ENCODE measurements at places on chromosomes 11 and 22.

- no peak for DNase-seq
Observed at GRCh38 chr11:74710281-74710938, 20.8 kb downstream of the CHRDL2 start.

- no peak for DNase-seq
Observed at GRCh38 chr11:111312076-111312475, 13.7 kb downstream of the POU2AF3 start.

DNA sequence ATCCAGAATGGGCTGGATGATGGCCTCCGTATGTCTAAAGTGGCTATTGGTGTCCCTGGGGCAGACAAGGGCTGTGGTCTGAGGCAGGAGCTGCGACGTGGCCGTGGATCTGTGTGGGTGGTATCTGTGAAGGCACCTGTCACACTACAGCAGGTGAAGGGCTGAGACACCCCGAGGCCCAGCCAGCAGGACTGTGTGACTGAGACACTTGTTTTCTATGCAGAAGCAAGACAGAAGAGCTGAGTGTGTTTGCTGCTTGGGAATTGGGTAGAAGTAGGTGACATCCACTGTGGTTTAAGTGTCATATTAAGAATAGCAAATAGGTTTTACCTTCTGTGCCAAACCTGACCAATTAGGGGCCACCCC, 35.0 kb downstream of the AMPD3 start:
- no peak for DNase-seq

- peak; percentile 95 for DNase-seq
Observed at GRCh38 chr22:38016182-38017151, 32.1 kb upstream of the SOX10 start.

DNA sequence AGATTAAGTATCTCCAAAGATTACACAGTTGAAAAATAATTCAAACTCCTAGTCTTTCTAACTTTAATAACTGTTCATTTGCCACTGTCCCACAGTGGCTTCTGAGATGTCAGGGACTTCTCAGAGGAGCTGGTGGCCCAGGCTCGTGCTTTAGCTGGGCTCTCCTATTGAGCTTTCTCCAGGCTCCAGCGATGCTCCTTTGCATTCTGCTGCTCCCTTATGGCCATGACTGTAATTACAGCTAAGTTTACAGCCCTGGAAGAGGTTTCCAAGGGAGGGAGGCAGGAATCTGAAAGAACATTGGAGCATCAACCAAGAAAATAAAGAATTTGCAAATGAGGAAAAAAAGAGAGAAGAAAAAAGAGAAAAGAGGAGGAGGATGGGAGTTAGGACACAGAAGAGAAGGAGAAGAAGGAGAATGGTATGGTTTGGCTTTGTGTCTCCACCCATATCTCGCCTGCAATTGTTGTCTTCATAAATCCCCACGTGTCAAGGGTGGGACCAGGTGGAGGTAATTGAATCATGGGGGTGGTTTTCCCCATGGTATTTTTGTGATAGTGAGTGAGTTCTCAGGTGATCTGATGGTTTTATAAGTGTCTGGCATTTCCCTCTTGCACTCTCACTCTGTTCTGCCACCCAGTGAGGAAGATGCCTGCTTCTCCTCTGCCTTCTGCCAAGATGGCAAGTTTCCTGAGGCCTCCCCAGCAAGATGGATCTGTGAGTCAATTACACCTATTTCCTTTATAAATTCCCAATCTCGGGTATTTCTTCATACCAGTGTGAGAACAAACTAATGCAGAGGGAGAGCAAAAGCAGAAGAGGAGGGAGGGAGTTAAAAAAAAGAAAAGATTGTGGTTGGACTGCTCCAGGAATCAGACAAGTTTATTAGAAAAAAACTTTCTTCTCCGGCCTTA, 857.0 kb downstream of the KCNA4 start:
- DNase-seq = peak; percentile 11

DNA sequence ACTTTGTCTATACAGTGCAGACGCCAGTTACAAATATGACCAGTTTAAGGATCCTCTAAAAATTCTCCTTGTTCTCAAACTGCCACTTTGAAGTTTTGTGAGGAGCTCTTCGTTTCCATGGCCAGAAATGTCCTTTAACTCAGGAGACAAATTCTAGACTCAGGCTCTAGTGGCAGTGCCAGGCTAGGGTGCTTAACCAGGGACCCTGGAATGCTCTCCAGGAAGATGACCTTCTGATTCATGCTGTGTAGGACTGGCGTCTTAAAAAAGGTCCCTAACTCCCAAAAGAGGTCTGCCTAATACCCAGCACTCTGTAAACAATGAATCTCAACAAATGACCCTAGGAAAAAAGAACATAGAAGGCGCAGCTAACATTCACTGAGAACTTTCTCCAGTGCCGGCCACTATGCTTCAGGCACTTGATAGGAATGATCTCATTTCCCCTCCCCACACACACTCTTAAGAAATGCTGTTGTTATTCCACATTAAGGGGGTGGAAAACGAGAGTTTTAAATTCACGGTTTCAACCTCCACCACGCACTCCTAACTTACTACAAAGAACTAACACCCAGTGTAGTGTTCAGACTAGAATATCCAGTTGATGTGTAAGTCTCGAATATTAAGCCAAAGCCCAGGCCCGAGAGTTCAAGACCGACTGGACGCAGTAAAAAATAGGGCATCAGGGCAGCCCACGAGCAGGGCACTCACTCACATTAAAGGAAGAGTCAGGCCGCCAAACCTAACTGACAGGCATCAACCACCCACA, 747 bp downstream of the NXF1 start:
- DNase-seq = peak; percentile 13

GRCh38 chr11:124950601-124951330, 3.2 kb upstream of the CCDC15 start:
- DNase-seq = no peak

- no peak for DNase-seq
Observed at GRCh38 chr11:93468290-93468689, 74.9 kb downstream of the SMCO4 start.

DNA sequence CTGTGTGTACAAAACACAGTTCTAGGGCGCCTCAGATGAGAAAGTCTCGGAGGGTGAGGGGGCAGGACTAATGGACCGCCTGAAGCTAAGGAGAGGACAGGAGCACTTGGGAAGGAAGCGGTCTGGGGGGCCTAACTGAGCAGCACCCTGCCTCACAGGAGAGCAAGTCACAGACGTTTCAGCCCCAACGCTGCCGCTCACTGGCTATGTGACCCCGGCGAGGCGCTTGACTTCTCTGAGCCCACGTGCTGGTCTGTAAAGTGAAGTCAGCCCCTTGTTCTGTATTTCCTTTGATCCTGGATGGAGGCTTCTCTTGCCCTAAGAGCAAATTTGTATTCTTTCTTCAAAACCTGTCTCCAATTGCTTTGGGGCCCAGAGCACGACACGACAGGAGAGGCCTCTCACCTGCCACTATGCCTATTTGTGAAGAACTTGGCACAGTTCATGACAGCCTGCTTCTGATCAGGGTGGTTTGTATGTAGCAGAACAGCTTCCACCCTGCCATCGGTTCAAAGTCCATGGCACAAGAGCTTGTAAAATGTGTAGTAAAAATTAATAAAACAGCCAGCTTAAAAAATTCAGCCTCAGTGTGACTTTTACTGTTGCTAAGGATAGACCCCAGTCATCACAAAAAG, 59.1 kb downstream of the WNT11 start:
- DNase-seq = no peak

DNA sequence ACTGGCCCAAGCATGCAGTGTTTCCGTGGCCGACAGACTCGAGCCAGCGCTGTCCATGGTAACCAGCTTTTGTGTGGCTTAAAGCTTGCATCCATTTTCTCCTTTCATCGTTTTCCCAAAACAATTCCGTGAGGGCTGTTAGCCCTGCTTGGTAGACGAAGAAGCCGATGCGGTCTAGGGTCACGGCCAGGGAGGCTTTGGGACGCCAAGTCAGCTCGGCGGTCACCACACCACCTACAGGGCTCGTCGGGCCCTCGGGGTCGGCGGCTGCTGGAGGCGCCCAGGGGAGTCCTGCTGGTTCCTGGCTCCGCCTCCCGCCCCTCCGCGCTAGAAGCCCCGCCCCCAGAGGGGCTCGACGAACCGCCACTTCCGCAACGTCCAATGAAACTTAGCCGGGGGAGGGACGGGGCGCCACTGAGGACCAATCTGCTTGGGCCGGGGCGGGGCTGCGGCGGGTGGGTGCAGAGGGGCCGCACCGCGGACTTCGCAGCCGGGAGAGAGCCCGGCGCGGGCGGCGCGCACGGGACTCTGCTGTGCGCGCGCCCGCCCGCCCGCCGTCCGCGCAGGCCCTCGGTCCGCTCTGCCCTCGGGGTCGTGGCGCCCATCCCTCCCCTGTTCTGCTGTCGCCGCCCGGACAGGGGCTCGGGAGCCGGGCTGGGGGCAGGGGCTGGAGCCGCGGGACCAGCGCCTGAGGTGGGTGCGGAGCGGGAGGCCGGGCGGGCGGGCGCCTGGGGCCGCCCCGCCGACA, at the start of gene TIGD3:
Gene TIGD3, plus strand, starts transcription at position 487 of the 748 bp plus-strand sequence. CDS start 1,058 bp downstream, outside the sequence.
- DNase-seq = peak; percentile 97

- no peak for DNase-seq
Observed at GRCh38 chr11:14190992-14191778, 167.8 kb downstream of the RRAS2 start.

GRCh38 chr11:12086271-12087074, 23.9 kb upstream of the MICAL2 start:
- DNase-seq = no peak

DNA sequence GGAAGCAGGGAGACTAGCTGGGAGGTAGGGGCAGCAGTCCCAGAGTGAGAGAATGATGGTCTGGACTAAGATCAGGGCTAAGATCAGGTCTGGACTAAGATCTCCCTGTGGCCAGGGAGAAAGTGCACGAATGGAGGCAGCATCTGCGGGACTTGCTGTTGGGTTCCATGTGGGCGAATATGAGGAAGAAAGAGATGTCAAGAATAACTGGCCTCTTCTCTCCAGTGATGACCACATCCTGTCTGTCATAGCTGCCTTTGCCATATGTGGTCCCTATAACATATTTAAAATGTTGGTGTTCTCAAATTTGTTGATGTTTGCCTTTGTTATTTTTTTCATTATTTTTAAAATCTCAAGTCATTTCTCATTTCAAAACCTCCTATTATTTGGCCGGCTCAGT, 27.4 kb upstream of the CXCR5 start:
- no peak for DNase-seq

DNA sequence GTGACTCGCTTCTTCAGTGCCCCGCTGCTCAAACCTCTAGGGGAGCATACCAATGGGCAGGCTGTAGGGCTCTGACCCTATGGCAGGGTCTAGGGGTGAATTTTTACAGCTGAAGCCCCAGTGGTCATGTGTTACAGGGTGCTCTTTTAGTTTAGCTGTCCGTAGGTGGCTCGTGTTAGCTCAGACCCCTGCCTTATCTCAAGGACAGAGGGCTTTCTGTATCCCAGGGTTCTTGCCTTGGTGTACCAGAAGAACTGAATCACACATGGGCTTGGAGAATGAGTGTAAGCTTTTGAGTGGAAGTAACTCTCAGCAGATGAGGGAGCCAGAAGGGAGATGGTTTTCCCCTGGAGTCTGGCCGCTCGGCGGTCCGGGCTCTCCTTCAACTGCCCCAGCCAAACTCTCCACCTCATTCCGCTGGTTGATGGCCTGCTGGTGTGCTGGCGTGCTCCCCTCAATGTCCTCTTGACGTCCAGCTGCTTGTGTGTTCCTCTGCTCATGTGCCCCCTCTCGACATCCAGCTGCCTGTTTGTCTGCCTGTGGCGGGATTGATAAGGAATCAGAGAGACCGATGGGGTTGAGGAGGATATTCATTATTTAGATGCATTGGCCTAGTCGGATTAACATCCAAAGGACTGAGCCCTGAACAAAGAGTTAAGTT, 37.5 kb downstream of the BIRC2 start:
- no peak for DNase-seq

DNA sequence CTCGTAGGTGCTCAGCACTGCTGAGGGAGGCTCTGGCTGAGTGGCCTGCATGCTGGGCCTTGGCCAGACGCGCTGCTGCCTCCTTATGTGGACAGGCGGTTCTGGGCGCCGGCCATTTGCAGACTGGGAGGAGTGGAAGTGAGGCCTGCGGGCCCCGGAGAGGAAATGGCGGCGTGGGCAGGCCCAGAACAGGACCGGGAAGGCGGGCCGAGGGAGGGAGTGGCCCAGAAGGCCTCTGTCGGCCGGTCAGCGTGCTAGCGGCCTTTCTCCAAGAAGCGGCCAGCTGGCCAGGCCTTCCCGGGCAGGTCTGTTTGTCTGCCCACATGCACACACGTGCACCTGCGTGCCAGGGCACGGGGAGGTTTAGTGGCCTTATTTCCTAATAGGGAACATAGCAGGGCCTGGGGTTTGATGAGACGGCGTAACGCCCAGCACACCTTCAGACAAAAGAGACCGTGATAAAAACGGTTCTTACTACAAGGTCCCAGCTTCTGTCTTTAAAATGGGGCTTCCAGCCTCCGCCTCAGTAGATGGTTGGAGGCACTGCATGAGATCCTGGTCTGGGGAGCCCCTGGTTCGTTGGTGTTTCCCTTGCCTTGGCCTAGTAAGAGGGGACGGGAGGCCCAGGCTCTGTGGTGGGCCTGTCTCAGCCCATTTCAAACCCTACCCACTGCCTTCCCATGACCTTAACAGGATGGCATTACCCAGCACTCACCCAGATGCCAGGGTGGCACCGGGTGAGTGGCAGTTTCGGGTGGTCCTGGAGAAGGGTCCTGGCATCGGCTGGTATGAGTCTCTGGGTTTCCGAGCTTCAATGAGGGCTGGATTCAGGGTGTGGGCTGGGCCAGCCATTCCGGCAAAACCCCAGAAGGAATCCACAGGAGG, 65.1 kb upstream of the PPARA start:
- peak; percentile 85 for DNase-seq

GRCh38 chr11:124793466-124794278, 6.5 kb downstream of the MSANTD2 start:
- peak; percentile 24 for DNase-seq

- DNase-seq = no peak
Observed at GRCh38 chr22:47395481-47395880, 633.0 kb downstream of the TBC1D22A start.

DNA sequence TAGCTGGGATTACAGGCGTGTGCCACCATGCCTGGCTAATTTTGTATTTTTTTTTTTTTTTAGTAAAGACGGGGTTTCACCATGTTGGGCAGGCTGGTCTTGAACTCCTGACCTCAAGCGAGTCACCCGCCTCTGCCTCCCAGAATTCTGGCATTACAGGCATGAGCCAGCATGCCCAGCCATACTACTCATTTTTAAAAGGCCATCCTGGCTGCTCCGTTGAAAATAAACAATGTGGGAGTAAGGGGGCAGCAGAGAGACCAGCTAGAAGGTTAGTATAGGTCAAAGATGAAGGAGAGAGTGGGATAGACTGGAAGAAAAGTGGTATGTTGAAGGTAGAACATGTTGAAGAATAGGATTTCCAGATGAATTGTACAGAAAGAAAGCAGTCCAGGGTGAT, 17.6 kb upstream of the LIN7C start:
- no peak for DNase-seq

- no peak for DNase-seq
Observed at GRCh38 chr11:18235394-18236334, 938 bp downstream of the SAA4 start.

GRCh38 chr11:121485216-121485615, 32.4 kb upstream of the SORL1-AS1 start:
- DNase-seq = no peak

- no peak for DNase-seq
Observed at GRCh38 chr11:17129003-17129402, 51.5 kb upstream of the RPS13 start.

GRCh38 chr11:44854741-44855492, 95.8 kb downstream of the TP53I11 start:
- DNase-seq = no peak
